Neural crest cell (in vitro differentiated cells): ENCODE measurements at places on chromosomes 13 and 19.
A peak's percentile ranks its signal among the peaks of the same experiment; 100 is the strongest.

DNA sequence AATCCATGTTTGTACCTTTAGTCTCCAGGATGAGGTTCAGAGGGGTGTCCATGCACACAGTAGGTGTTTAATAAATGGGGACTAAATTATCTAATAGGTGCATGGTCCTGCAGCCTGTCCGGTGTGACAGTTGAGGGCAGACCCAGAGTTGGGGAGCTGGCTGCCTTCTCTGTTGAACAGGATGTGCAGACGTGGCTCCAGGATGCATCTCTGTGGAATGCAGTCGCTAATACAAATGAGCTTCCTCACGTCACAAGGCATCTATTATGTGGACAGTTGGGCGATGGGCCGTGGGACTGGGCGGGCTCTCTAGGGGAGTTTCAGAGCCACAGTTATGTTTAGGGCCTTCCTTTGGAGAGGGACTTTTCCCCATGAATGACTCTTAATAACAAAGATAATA lies 71.0 kb downstream of the SIPA1L3 start:
- DNase-seq = peak; percentile 23

DNA sequence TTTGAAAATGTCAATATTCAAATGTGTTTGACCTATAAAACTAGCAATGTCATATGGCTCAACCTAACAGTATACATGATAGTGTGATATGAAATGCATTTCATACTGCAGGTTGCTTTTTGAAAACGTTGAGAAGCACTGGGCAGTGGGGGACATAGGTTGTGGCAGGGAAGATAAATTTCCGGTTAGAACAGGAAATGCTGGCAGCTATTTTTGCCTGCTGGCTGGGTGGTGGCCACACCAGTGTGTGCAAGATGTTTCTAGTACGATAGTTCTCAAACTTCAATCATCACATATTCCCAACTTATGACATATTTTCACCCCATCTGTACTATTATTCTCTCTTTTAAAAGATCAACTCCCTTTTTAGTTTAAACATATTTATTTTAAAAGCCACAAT lies 17.2 kb downstream of the FXYD5 start:
- no peak for DNase-seq

GRCh38 chr19:46950526-46951170 lies 69.0 kb upstream of the NPAS1 start:
- no peak for DNase-seq

GRCh38 chr19:38726761-38727301 lies 17.4 kb downstream of the CAPN12 start:
- DNase-seq = no peak

GRCh38 chr19:2619076-2619475 lies 83.4 kb downstream of the GNG7 start:
- no peak for DNase-seq
